ENCODE measurements at places on chromosomes 5 and 9. TPM values are rescaled to one million over a fixed set of nuclear protein-coding genes. Genes with fewer than 3 reads are reported as not detected.

GRCh38 chr9:71675857-71676165 lies 92.5 kb downstream of the CEMIP2 start:
- no peak overlapping the region for H3K27ac ChIP-seq
- H3K27me3 ChIP-seq, result no peaks in the 10 kb centered on the region
- H3K36me3 ChIP-seq, result no peaks in the 10 kb centered on the region
- no peak for DNase-seq
- peaks cover 7% of the 10 kb centered on the region for H3K4me1 ChIP-seq

DNA sequence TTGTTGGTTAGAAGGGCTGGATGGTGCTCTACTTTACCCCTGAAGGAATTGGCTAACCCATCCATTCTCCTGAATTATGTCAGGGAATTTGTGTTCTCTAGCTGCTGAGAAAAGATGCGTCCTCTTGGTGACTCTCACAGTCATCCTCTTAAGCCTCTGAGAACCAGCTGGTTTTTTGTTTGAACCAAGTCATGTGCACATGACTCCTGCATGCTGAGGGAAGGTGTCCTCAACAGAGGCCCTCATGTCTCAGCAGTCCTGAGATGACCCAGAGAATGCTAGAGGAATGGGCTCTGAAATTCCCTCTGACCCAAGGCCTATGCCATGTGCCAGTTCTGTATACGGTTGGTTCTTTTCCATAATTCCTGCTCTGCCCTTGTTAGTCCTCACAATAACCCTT lies 10.4 kb upstream of the C5orf63 start:
- H3K27me3 ChIP-seq, result no peaks in the 10 kb centered on the region
- H3K4me3 ChIP-seq, result no peak overlapping the region
- no peaks in the 10 kb centered on the region for H3K36me3 ChIP-seq
- no peak overlapping the region for H3K27ac ChIP-seq
- H3K4me1 ChIP-seq, result no peaks in the 10 kb centered on the region

- no peaks in the 10 kb centered on the region for H3K36me3 ChIP-seq
- DNase-seq, result no peak
- peaks cover 22% of the 10 kb centered on the region for H3K4me1 ChIP-seq
These were observed 116.0 kb upstream of the RANBP3L start for GRCh38 chr5:36417668-36418067.

DNA sequence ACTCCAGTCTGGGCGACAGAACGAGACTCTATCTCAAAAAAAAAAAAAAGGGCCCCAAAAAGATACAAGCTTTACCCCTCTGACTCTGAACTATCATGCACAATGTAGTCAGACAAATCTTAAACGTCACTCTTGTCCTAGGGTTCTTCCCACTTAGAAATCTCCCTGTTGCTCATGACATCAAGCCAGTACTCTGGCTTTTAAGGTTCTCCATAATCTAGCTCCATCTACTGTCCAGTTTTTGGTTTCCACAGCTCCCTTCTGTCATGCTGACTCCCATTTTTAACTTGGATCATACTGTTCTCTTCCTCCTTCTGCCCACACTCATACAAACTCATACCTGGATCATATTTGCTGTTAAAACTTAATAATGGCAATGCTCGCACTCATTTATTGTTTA lies 156.7 kb upstream of the TLX3 start:
- H3K4me1 ChIP-seq, result no peaks in the 10 kb centered on the region
- no peak overlapping the region for H3K27ac ChIP-seq
- no peaks in the 10 kb centered on the region for H3K36me3 ChIP-seq
- no peak for DNase-seq

- no peak overlapping the region for H3K27ac ChIP-seq
- no peak overlapping the region for H3K4me3 ChIP-seq
- no peaks in the 10 kb centered on the region for H3K27me3 ChIP-seq
- no peaks in the 10 kb centered on the region for H3K4me1 ChIP-seq
- DNase-seq, result no peak
These were observed 117.3 kb upstream of the PLPPR1 start for GRCh38 chr9:100911273-100911672.

DNA sequence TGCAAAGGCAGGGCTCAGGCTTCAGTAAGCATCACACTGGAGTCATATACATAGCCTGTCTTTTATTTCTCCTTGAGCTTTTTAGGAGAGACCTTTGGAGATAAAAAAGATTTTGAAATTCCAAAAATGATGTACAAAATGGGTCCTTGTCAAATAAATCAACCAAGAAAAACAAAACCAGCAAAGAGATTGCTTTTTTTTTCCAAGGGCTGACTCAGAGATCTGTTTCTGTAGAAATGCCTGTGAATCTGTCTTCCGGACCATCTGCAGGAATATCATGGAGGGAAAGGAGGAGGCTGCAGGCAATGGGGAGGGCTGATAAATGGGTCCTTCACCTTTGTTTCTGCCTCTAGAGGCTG lies 77.4 kb downstream of the SLIT3 start:
- no peaks in the 10 kb centered on the region for H3K27me3 ChIP-seq
- H3K4me1 ChIP-seq, result peaks cover 6% of the 10 kb centered on the region
- H3K36me3 ChIP-seq, result no peaks in the 10 kb centered on the region
- DNase-seq, result no peak

- H3K27me3 ChIP-seq, result no peaks in the 10 kb centered on the region
- H3K27ac ChIP-seq, result no peak overlapping the region
- H3K36me3 ChIP-seq, result no peaks in the 10 kb centered on the region
- DNase-seq, result no peak
- H3K4me1 ChIP-seq, result peaks cover 58% of the 10 kb centered on the region
These were observed 2.7 kb downstream of the DPM2 start for GRCh38 chr9:127934986-127935385.

GRCh38 chr5:95986937-95987520 lies 25.4 kb upstream of the ELL2 start:
- H3K4me1 ChIP-seq, result peaks cover 8% of the 10 kb centered on the region
- no peak overlapping the region for H3K4me3 ChIP-seq
- peak overlapping the region; percentile 70 for H3K27ac ChIP-seq
- no peaks in the 10 kb centered on the region for H3K36me3 ChIP-seq
- no peak for DNase-seq
- no peaks in the 10 kb centered on the region for H3K27me3 ChIP-seq

- H3K27me3 ChIP-seq, result no peaks in the 10 kb centered on the region
These were observed 17.8 kb downstream of the SERINC5 start for GRCh38 chr5:80238097-80238496.

- peaks cover under 1% of the 10 kb centered on the region for H3K27me3 ChIP-seq
- no peak overlapping the region for H3K4me3 ChIP-seq
- H3K4me1 ChIP-seq, result peaks cover 7% of the 10 kb centered on the region
These were observed 251.1 kb downstream of the EBF1 start for GRCh38 chr5:158848634-158849033.

DNA sequence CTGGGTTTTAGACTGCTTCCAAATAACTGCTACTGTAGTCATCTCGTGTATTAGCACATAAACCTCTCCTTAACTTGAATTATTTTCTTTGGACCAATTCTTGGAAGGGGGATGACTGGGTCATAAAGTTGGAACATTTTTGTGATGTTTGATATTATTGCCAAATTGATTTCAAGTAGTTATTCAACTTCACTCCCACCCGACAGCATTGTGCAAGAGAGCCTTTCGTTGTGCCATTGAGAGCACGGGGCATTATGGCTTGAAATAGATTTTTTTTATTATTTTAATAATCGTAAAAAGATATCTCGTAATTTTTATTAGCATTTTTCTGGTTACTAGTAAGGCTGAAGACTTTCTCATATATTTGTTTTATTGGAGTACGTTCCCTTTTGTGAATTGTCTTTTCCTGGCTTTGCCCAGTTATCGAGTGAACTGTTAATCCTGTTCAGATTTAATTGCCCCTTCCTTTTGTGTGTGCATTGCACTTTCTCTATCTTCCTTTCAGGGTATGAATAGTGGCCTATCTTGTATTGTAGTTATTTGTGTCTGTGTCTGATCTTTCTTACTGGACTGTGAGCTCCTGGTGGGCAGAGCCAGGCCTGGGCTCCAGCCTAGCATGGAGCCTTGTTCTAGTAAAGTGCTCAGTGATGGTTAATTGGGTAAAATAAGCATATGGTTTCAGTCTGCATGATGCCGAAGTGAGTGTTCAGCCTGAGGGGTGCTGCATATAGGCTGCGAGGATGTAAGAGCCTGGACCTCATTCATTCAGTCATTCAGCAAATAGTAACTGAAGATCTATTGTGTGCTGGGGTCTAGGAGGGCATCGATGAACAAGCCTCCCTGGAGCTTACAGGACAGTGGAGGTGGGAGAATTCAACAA lies 93.5 kb upstream of the SHB start:
- H3K4me3 ChIP-seq, result no peak overlapping the region
- no peaks in the 10 kb centered on the region for H3K36me3 ChIP-seq
- no peak for DNase-seq
- no peaks in the 10 kb centered on the region for H3K27me3 ChIP-seq
- no peaks in the 10 kb centered on the region for H3K4me1 ChIP-seq
- no peak overlapping the region for H3K27ac ChIP-seq

DNA sequence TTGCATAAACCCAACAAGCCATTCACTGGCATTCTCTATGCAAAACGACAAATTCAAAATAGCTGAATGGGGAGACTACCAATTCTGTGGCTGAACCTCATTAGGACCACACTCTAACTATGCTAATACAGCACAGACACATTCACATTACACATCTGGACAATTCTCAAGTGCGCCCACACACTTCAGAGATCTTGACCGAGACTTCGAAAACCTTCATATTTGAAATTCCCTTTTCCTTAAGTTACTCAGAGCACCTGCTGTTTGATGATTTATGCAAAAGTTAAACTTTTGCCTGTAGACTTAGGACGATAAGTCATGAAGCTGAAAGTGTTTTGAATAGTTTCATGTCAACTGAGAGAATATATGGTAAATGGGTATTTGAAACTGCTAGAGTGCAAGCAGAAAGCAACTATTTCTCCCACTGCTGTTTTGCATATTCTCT lies 111.9 kb downstream of the FBN2 start:
- H3K36me3 ChIP-seq, result no peaks in the 10 kb centered on the region
- H3K27me3 ChIP-seq, result no peaks in the 10 kb centered on the region
- H3K4me1 ChIP-seq, result peaks cover 6% of the 10 kb centered on the region
- H3K27ac ChIP-seq, result no peak overlapping the region
- no peak overlapping the region for H3K4me3 ChIP-seq

DNA sequence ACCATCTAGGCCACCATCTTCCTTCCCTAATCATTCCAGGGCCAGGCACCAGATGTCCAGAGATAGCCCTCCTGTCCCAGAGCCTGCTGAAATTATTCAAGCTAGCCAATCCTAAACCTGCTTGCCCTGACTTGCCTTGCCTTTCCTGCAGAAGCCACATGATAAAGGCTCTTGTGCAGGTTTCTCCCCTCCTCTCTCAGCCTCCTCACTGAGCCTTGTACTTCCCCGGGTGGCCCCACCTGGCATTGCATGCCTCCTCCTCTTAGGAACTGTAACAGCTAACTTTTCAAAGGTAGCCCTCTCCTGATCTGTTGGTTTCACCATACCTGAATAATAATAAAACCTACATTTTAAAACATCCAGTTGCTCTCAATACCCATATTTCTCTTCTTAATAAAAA lies 42.6 kb downstream of the DIRAS2 start:
- no peaks in the 10 kb centered on the region for H3K4me1 ChIP-seq
- H3K4me3 ChIP-seq, result no peak overlapping the region
- no peaks in the 10 kb centered on the region for H3K36me3 ChIP-seq

DNA sequence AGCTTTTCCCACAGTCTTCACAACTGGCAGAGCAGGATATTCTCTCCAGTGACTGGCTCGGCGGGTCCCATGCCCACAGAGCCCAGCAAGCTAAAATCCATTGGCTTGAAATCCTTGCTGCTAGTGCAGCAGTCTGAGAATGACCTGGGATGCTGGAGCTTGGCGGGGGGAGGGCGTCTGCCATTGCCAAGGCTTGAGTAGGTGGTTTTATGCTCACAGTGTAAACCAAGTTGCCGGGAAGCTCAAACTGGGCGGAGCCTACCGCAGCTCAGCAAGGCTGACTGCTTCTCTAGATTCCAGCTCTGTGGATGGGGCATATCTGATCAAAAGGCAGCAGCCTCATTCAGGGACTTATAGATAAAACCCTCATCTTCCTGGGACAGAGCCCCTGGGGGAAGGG lies 194.1 kb downstream of the CCDC171 start:
- no peaks in the 10 kb centered on the region for H3K27me3 ChIP-seq
- H3K27ac ChIP-seq, result no peak overlapping the region
- no peak for DNase-seq
- no peaks in the 10 kb centered on the region for H3K4me1 ChIP-seq

GRCh38 chr5:125478599-125478998 lies 732.2 kb upstream of the ZNF608 start:
- no peak overlapping the region for H3K27ac ChIP-seq
- H3K36me3 ChIP-seq, result no peaks in the 10 kb centered on the region
- H3K4me3 ChIP-seq, result no peak overlapping the region
- no peaks in the 10 kb centered on the region for H3K27me3 ChIP-seq

- no peaks in the 10 kb centered on the region for H3K36me3 ChIP-seq
- H3K27ac ChIP-seq, result no peak overlapping the region
- no peak overlapping the region for H3K4me3 ChIP-seq
- H3K4me1 ChIP-seq, result peaks cover 6% of the 10 kb centered on the region
- no peaks in the 10 kb centered on the region for H3K27me3 ChIP-seq
- DNase-seq, result peak; percentile 87
These were observed 372.7 kb downstream of the ICE1 start for GRCh38 chr5:5795074-5795771.

DNA sequence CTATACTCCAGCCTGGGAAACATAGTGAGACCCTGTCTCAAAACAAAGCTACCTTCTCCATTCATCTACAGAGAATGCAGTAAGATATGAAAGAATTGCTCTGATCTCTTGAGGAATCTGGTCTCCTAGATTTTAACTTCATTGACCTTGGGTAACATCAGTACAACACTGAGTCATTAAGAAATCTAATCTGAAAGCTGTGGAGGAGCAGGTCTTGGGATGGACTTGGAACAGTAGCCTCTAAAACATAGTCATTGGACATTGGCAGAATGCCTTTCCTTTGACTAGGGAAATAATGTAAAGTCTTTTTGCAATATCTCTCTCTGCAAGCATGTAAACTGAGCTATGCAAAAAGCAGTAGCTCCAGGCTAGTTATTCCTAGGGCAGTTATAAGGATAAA lies 58.1 kb downstream of the KCNN2 start:
- no peak overlapping the region for H3K27ac ChIP-seq
- no peaks in the 10 kb centered on the region for H3K27me3 ChIP-seq
- H3K4me1 ChIP-seq, result no peaks in the 10 kb centered on the region
- H3K36me3 ChIP-seq, result no peaks in the 10 kb centered on the region
- no peak overlapping the region for H3K4me3 ChIP-seq

- H3K4me3 ChIP-seq, result peak overlapping the region; percentile 59
- peaks cover 9% of the 10 kb centered on the region for H3K4me1 ChIP-seq
- H3K27ac ChIP-seq, result no peak overlapping the region
These were observed 30.1 kb upstream of the PDE8B start for GRCh38 chr5:77180167-77181081.

DNA sequence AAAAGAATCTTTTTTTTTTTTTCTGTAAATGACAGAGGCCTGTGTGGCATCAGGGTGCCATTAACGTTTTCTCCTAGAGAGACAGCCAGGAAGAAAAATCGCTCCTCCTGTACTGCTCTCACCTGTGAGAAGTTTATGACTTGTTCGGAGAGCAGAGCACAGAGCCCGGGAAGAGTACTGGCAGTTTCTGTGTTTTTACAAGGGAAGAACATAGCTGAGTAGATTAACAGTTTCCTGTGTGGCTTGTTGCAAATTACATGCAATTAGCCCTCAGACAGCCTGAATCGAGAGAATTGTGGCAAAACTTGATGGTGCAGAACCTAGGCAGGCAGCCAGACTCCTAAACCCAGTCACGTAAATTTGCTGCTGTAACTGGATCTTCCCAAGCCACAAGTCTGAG lies 32.1 kb downstream of the PRKACG start:
- H3K27ac ChIP-seq, result no peak overlapping the region
- no peaks in the 10 kb centered on the region for H3K27me3 ChIP-seq
- no peak overlapping the region for H3K4me3 ChIP-seq
- DNase-seq, result no peak
- peaks cover 33% of the 10 kb centered on the region for H3K4me1 ChIP-seq
- no peaks in the 10 kb centered on the region for H3K36me3 ChIP-seq

Gene CD180
- total RNA-seq, result 0.42 TPM

Gene SCGB3A2
- total RNA-seq, result not detected

Gene TMEM215
- total RNA-seq, result not detected

Gene POLR3G
- total RNA-seq, result 2.5 TPM

Gene MSX2
- 2.1 TPM for total RNA-seq

Gene SPINK5
- total RNA-seq, result 0.06 TPM

Gene PTAR1
- 68.5 TPM for total RNA-seq

All from esophagus muscularis mucosa (tissue), 4 donors.